Placental pericyte (primary cell): ENCODE measurements at places on chromosomes 1 and 21. TPM values are rescaled to one million over a fixed set of nuclear protein-coding genes. Genes with fewer than 3 reads are reported as not detected.

Gene GBP6
- total RNA-seq, result not detected in 2 replicates

Gene PPFIA4
- total RNA-seq, result 0.14 and 0.66 TPM in 2 replicates

Gene OR2T11
- not detected in 2 replicates for total RNA-seq

Gene KCNC4
- 0.44 and 1.3 TPM in 2 replicates for total RNA-seq

Gene CCDC30
- total RNA-seq, result 0.43 and 0.66 TPM in 2 replicates

Gene LEFTY2
- not detected in 2 replicates for total RNA-seq

Gene NMNAT1
- 7.2 and 7.4 TPM in 2 replicates for total RNA-seq

Gene PRAMEF2
- total RNA-seq, result not detected in 2 replicates

Gene NCF2
- 0.14 TPM in 1 of 2 replicates, not detected in the other for total RNA-seq

Gene CD84
- total RNA-seq, result 0.14 TPM in 1 of 2 replicates, not detected in the other

Gene C1orf141
- total RNA-seq, result not detected in 2 replicates

Gene CFHR1
- total RNA-seq, result not detected in 2 replicates

Gene MSH4
- under 0.01 TPM in 1 of 2 replicates, not detected in the other for total RNA-seq

Gene TSHB
- not detected in 2 replicates for total RNA-seq

Gene TRIM46
- 4.4 and 8.7 TPM in 2 replicates for total RNA-seq

Gene SLC45A1
- total RNA-seq, result 1.8 and 1.9 TPM in 2 replicates

Gene BMP8A
- total RNA-seq, result 5.3 TPM in 1 of 2 replicates, not detected in the other

Gene ALPL
- 1.4 and 2.2 TPM in 2 replicates for total RNA-seq

Gene C1QB
- total RNA-seq, result 1.0 TPM in 1 of 2 replicates, not detected in the other

Gene CLCNKA
- 0.14 and 0.22 TPM in 2 replicates for total RNA-seq

Gene MFAP2
- total RNA-seq, result 11.4 and 63.1 TPM in 2 replicates

Gene SLC35F3
- 1.9 TPM in 1 of 2 replicates, not detected in the other for total RNA-seq

Gene DIRAS3
- 5.7 and 30.4 TPM in 2 replicates for total RNA-seq

Gene PTGER3
- total RNA-seq, result under 0.01 and 1.6 TPM in 2 replicates

Gene GOLT1A
- total RNA-seq, result not detected in 2 replicates

Gene SFT2D2
- total RNA-seq, result 21.7 and 41.7 TPM in 2 replicates

Gene CYYR1
- total RNA-seq, result not detected in 2 replicates

Gene TMPRSS15
- total RNA-seq, result not detected in 2 replicates

Gene NBPF6
- 1.1 TPM in 1 of 2 replicates, not detected in the other for total RNA-seq

Gene FAM110D
- total RNA-seq, result not detected in 2 replicates

Gene PLA2G2F
- not detected in 2 replicates for total RNA-seq

Gene GPR161
- total RNA-seq, result 8.3 and 17.2 TPM in 2 replicates

Gene ATP6V1G3
- total RNA-seq, result not detected in 2 replicates

Gene RYR2
- not detected in 2 replicates for total RNA-seq

Gene DAB1
- not detected in 2 replicates for total RNA-seq

Gene CNIH3
- 39.6 and 91.5 TPM in 2 replicates for total RNA-seq

Gene LENEP
- total RNA-seq, result 0.86 TPM in 1 of 2 replicates, not detected in the other

Gene DYNLT5
- 1.0 TPM in 1 of 2 replicates, not detected in the other for total RNA-seq

Gene TTC22
- total RNA-seq, result not detected in 2 replicates

Gene LCE3E
- not detected in 2 replicates for total RNA-seq

Gene PTGFRN
- 1.3 and 2.7 TPM in 2 replicates for total RNA-seq

Gene WLS
- 107 and 282 TPM in 2 replicates for total RNA-seq

Gene RALGPS2
- total RNA-seq, result 21.8 and 38.1 TPM in 2 replicates

Gene CELA2A
- total RNA-seq, result 0.44 TPM in 1 of 2 replicates, not detected in the other

Gene OR2L8
- 0.43 TPM in 1 of 2 replicates, not detected in the other for total RNA-seq

Gene PPIAL4G
- under 0.01 TPM in 1 of 2 replicates, not detected in the other for total RNA-seq

Gene FLAD1
- 23.4 and 36.7 TPM in 2 replicates for total RNA-seq

Gene LCE3D
- not detected in 2 replicates for total RNA-seq

Gene FCGR2B
- total RNA-seq, result 0.14 TPM in 1 of 2 replicates, not detected in the other

Gene SPATA1
- total RNA-seq, result 0.43 and 0.88 TPM in 2 replicates

Gene BRDT
- total RNA-seq, result 0.22 and 2.1 TPM in 2 replicates

Gene SIKE1
- 29.1 and 35.1 TPM in 2 replicates for total RNA-seq

Gene MYBPH
- 0.88 and 1.4 TPM in 2 replicates for total RNA-seq

Gene GJA8
- not detected in 2 replicates for total RNA-seq

Gene OR6N1
- total RNA-seq, result not detected in 2 replicates

Gene DNASE2B
- not detected in 2 replicates for total RNA-seq

Gene MATN1
- under 0.01 and 0.44 TPM in 2 replicates for total RNA-seq

Gene LINGO4
- total RNA-seq, result not detected in 2 replicates

Gene CD101
- not detected in 2 replicates for total RNA-seq
